ENCODE measurements at places on chromosomes 4 and X.

GRCh38 chr4:8907596-8908205 is 36.1 kb upstream of the HMX1 start:
- DNase-seq, result no peak
- H3K27ac ChIP-seq, result no peak overlapping the region
- no peaks in the 10 kb centered on the region for H3K27me3 ChIP-seq
- H3K4me3 ChIP-seq, result no peak overlapping the region
- H3K4me1 ChIP-seq, result no peaks in the 10 kb centered on the region

- no peak for DNase-seq
- no peak overlapping the region for H3K27ac ChIP-seq
- no peaks in the 10 kb centered on the region for H3K27me3 ChIP-seq
- H3K4me1 ChIP-seq, result no peaks in the 10 kb centered on the region
Measured at GRCh38 chrX:155949098-155949497, 48.4 kb upstream of the IL9R start.

GRCh38 chr4:14841801-14842768 is 160.2 kb upstream of the CPEB2 start:
- no peak for DNase-seq
- no peak overlapping the region for H3K27ac ChIP-seq
- H3K36me3 ChIP-seq, result no peaks in the 10 kb centered on the region
- H3K4me3 ChIP-seq, result no peak overlapping the region

- H3K27me3 ChIP-seq, result no peaks in the 10 kb centered on the region
- H3K27ac ChIP-seq, result no peak overlapping the region
- H3K36me3 ChIP-seq, result no peaks in the 10 kb centered on the region
- H3K4me1 ChIP-seq, result no peaks in the 10 kb centered on the region
Measured at GRCh38 chr4:81260443-81261101, 45.5 kb upstream of the PRKG2 start.

- no peaks in the 10 kb centered on the region for H3K4me1 ChIP-seq
- DNase-seq, result no peak
- H3K36me3 ChIP-seq, result no peaks in the 10 kb centered on the region
- H3K4me3 ChIP-seq, result no peak overlapping the region
- no peak overlapping the region for H3K27ac ChIP-seq
Measured at GRCh38 chr4:11741190-11741652, 312.5 kb upstream of the HS3ST1 start.

DNA sequence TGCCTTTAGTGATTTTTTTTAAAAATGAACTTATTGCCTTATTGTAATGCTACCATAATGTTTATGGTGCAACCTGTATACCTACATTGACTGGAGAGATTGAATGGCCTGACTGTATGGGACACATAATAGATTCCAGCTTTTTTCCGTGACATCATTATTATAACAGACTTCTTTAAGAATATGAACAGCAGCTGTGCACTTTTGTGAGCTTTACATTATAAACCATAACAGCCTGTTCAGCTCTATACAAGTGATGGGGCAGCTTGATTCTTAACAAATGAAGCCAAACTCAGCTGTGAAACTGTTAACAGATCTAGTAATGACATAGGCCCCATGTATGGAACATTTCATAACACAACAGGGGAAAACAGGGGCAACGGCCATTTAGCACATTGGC is 187.0 kb downstream of the BMPR1B start:
- H3K27ac ChIP-seq, result no peak overlapping the region
- H3K36me3 ChIP-seq, result no peaks in the 10 kb centered on the region
- no peak for DNase-seq
- no peak overlapping the region for H3K4me3 ChIP-seq
- H3K4me1 ChIP-seq, result no peaks in the 10 kb centered on the region

GRCh38 chr4:174713821-174714220 is 115.2 kb downstream of the GLRA3 start:
- DNase-seq, result no peak
- no peak overlapping the region for H3K4me3 ChIP-seq
- H3K4me1 ChIP-seq, result no peaks in the 10 kb centered on the region
- H3K27me3 ChIP-seq, result no peaks in the 10 kb centered on the region
- H3K27ac ChIP-seq, result no peak overlapping the region
- H3K36me3 ChIP-seq, result no peaks in the 10 kb centered on the region

- DNase-seq, result peak; percentile 45
- no peaks in the 10 kb centered on the region for H3K27me3 ChIP-seq
- H3K36me3 ChIP-seq, result no peaks in the 10 kb centered on the region
- H3K27ac ChIP-seq, result no peak overlapping the region
- no peak overlapping the region for H3K4me3 ChIP-seq
Measured at GRCh38 chr4:186032259-186032658, 36.7 kb upstream of the TLR3 start.

DNA sequence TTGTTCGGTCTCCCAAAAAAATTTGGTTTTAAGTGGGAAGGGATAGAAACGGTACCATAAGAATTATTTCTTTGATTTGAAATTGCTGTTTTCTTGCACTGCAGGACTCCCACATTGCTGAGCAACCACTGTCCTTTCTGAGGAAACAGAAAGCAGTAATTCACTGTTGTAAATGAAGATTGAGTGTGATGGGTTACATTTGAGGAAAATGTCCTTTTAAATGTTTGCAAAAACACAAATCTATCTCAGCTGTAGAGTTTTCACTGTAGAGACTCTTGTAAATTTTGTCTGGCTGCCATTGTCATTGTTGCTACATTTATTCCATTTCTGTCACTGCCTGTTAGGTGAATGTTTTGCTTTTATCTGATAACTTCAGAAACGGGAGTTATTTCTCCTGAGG is 105.2 kb downstream of the FRAS1 start:
- no peaks in the 10 kb centered on the region for H3K4me1 ChIP-seq
- H3K27me3 ChIP-seq, result no peaks in the 10 kb centered on the region
- no peak for DNase-seq
- H3K36me3 ChIP-seq, result no peaks in the 10 kb centered on the region
- H3K4me3 ChIP-seq, result no peak overlapping the region

DNA sequence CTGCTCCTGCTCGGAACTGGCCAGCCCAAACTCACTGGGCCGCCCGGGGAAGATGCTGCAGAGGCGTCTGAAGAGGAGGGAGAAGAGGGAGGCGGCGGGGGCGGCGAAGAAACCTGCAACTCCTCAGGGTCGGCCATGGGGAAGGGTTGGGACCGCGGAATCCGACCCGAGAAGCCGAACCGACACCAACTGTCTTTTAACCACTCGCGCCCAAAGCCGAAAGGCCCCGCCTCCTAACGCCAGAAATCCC is at the start of gene C4orf46:
Gene C4orf46, minus strand, starts transcription at position 223 of the 250 bp plus-strand sequence. Its CDS starts 86 bp downstream, at position 137.
- H3K36me3 ChIP-seq, result peaks cover 16% of the 10 kb centered on the region
- no peak for DNase-seq
- H3K27me3 ChIP-seq, result no peaks in the 10 kb centered on the region
- peak within 1 kb of the TSS; percentile 74 for H3K27ac ChIP-seq
- H3K4me3 ChIP-seq, result peak within 1 kb of the TSS; percentile 90
- peaks cover 21% of the 10 kb centered on the region for H3K4me1 ChIP-seq

DNA sequence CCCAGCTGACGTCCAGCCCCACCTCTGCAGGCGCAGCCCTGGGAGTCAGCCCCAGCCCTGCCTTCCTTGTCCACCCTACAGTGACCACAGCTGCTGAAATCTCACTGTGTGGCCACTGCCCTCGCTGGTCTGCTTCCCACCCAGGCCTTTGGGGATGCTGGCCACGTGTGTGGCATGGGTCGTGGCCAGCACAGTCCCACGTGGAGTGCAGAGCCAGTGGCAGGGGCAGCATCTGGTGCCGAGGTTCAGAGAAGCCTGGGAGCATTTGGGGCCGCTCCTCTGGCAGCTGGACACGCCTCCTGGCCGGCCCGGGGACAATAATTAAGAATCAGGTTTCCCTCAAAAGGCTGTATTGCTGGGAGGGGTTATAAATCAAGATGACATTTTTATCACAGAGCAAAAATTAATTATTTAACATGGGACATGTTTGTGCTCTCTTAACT is 92.1 kb downstream of the HMX1 start:
- no peaks in the 10 kb centered on the region for H3K27me3 ChIP-seq
- no peaks in the 10 kb centered on the region for H3K4me1 ChIP-seq

DNA sequence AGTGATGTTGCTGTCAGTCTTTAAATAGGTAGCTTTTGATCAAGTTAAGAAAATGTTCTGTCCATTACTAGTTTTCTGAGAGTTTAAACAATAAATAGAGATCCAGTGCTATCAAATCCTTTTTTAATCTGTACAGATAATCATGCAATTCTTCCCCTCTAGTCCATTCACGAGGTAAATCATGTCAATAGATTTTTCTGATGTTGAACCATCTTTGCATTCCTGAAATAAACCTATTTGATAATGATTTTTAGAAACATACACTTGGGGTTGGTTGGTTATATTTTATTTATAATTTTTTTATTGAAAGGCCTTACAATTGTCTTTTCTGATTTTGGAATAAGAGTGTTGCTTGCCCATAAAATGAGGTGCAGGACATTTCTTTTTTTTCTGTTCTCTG is 95.0 kb downstream of the FAM53A start:
- H3K27me3 ChIP-seq, result no peaks in the 10 kb centered on the region
- DNase-seq, result no peak
- H3K36me3 ChIP-seq, result no peaks in the 10 kb centered on the region
- no peak overlapping the region for H3K4me3 ChIP-seq

DNA sequence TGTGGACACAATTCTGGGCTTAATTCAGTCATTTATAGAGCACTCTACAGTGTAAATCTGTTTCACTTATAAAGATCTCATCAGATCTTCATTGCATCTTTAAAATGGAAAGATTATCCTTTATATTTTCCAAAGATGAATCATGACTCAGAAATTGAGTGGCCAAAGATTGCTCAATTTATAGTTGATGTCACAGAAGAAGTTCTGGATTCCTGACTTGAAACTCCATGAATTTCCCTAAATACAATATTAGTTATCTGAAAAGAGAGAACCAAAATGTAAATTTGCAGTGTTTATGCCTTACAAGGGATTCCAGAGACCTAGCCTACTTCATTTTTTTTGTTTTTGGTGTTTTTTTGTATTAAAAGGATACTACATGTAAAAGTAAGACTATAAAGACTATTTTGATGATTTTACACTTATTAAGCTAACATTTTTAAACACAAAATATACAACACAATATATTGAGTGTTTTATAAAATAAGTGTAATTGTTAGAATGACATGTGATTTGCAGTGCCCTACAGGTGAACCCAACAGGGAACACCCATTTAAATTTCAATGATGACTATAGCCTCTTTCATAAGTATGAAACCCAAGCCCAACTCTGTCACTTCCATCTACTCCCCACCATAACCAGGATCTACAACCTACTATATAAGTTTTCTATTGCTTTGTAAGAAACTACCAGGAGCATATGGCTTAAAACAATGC is 183.5 kb downstream of the PCDH7 start:
- no peak overlapping the region for H3K4me3 ChIP-seq
- no peaks in the 10 kb centered on the region for H3K4me1 ChIP-seq
- no peak overlapping the region for H3K27ac ChIP-seq
- no peak for DNase-seq
- no peaks in the 10 kb centered on the region for H3K27me3 ChIP-seq

GRCh38 chrX:26925088-26925487 is 538.1 kb downstream of the PPP4R3C start:
- peaks cover 7% of the 10 kb centered on the region for H3K4me1 ChIP-seq
- no peaks in the 10 kb centered on the region for H3K36me3 ChIP-seq
- no peaks in the 10 kb centered on the region for H3K27me3 ChIP-seq
- no peak overlapping the region for H3K4me3 ChIP-seq
- DNase-seq, result no peak
